Stimulated activated CD4-positive, alpha-beta T cell treated with anti-CD3 and anti-CD28 coated beads, Interleukin-12 subunit alpha, Interleukin-12 subunit beta, amount 100 ng/mL, for 48 hours (primary cell): ENCODE measurements at places on chromosomes 2 and 18.

DNA sequence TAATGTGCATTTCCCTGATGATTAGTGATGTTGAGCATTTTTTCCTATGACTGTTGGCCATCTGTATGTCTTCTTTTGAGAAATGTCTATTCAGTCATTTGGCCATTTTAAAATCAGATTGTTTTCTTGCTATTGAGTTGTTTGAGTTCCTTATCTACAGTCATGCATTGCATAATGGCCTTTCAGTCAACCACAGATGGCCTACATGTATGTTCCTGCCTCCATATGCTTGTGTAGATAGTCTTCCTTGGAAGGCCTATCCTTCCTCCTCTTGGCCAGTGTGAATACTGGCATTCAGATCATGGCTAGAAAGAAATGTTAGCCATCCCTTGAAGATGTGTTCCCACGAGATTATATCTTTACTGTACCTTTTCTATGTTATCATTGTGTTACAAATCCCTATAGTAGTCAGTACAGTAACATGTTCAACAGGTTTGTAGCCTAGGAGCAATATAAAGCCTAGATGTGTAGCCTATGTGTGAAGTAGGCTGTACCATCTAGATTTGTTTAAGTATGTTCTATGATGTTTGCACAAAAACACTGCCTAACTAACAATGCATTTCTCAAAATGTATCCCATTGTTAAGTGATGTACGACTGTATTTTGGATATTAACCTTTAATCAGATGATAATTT, 65.6 kb upstream of the CD302 start:
- no peak for DNase-seq

GRCh38 chr18:78431606-78432005, 548.0 kb upstream of the SALL3 start:
- no peak for DNase-seq

- DNase-seq: no peak
These were observed 249.7 kb upstream of the DLGAP1 start for GRCh38 chr18:4704781-4705180.

DNA sequence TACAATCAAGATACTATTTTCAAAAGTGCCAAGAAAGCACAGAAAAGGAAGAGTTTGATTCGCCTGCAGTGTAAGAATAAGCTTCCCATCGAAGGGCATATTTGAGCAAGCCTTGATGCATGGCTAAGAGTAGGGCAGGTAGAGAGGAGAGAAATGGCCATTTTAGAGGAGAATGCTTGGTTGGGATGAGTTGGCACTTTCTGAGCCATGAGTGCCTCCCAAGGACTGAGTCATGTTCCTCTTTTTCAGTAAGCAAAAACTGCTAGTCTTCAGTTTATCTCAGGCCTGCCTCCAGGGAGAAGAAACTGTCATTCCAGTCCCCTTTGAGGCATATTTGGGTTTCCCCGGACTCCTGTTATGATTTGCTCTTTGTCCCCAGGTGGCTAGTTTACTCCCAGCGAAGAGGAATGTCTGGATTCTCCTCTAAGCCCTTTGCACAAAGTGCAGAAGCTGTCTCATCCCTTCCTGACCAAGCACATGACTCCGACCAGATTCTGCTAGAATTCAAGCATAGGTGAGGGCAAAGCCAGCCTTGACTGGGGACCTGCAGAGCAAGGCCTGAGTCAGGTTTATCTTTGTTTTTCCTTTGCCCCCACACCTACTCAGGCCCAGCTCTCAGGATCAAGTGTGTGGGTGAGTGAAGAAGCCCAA, 115.2 kb downstream of the TTC32 start:
- no peak for DNase-seq

DNA sequence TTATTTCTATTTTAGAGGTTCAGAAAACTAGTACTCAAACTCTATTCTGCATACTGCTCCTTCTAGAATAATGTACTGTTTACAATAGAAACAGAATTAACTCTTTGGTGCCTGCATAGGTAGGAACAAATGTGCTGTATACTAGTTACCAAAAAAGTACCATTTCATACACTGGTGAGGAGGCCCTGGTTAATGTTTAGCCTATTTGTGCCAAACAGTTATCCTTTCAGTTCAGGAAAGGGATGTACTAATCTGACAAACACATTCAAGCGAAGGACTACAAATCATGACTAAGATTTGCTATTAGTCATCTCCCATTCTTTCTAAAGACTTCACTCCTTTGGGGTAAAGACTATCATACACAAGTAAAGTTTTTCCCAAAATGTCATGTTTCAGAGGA, 47.4 kb downstream of the EXOC6B start:
- no peak for DNase-seq

- no peak for DNase-seq
These were observed 34.9 kb upstream of the PTPN4 start for GRCh38 chr2:119724656-119725485.

GRCh38 chr2:199085261-199085660, 372.5 kb downstream of the SATB2 start:
- no peak for DNase-seq

GRCh38 chr2:159677654-159678053, 34.7 kb upstream of the MARCHF7 start:
- no peak for DNase-seq

DNA sequence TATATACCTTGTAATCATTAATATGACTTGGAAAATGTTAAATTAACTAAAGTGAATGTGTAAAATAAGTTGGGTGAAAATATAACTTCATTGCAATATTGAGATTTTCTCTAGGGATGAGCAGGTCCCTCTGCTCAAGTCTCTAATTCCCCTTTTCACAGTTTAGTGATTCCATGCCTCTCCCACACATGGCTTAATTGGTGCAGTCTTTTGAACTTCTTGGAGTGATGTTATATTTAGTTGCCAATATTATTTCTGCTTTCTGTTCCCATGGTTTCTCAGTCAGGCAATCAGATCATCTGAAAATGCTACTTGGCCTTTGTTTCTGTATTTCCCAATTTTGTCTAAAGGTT, 233.7 kb upstream of the SPOPL start:
- no peak for DNase-seq

DNA sequence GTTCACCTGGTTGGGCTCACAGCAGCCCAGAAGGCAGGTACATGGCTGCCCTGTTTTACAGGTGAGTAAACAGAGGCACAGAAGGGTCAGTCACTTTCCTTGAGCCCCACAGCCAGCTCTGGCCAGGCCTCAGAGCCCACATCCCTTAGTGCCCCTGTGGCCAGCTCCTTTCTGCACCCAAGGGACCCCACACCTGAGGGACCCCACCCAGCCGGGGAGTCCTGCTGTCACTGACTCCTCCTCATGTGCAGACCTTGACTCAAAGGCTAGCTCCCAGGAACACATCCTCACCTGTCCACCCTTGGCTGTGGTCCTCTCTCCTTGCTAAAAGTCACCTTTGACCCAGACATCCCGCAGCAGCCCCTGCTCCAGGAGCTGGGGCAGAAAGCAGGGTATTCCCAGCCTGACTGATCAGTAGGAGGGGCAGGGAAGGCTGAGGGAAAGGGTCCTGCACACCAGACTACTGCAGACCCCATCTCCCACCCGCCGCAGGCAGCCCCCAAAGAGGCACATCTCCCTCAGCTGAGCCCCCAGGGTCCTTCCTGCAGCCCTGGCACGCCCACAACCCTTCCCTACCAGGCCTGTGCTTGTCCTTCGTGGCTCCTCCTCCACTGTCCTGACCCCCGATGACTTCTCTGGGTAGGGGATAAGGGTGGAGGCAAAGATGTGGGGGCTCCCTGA, 9.8 kb upstream of the ARHGEF4 start:
- no peak for DNase-seq

- no peak for DNase-seq
These were observed at the start of gene CRYBA2 for GRCh38 chr2:218993345-218994315. TSS of gene CRYBA2 (minus strand) at chr2:218993422. CDS start at chr2:218993176, 246 bp downstream.

DNA sequence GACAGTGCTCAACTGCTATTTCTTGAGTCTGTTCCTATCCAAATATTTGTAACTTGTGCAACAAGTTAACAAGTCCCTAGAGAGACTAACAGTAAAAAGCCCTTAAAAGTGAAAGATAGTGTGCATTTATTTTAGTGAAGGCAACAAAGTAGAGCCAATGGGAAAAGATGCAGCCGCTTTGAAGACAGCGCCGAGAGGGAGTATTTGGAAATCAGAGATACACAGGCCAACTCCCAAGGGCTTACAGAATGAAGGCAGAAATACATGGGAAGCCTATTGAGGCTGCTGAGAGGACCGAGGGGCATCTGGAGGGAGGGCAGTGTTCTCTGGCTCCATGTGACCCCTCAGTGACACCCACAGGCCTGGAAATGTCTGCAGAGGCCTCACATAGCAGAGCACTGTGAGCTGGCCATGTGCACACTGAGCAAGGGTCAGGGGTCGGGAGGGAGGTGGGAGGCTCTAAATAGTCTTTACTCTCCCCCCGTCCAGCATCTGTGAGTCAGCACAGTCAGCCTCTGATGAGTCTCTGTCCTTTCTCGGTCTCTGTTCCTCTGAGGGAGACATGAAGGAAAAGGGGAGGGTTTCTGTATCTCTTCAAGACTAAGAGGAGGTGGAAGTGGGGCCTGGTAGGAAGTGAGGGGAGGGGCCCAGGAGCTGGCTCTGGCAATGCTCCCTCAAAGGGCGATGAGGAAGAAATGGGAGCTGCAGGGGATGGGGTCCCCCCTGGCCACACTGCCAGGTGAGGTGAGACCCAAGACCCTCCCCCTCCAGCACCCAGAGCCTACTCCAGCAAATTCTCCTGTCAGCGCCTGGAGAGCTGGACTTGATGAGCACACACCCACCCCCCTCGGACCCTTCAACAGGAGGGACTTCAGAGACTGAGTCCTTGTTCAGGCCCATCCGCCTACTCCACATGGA, 133.6 kb downstream of the SP3 start:
- DNase-seq: no peak

GRCh38 chr2:196123679-196124373, 47.6 kb downstream of the STK17B start:
- DNase-seq: no peak

- no peak for DNase-seq
These were observed 1357.8 kb upstream of the CRIM1 start for GRCh38 chr2:34997779-34998178.

- no peak for DNase-seq
These were observed 59.2 kb upstream of the PEX13 start for GRCh38 chr2:60958361-60958760.

GRCh38 chr2:43115881-43116280, 110.5 kb downstream of the ZFP36L2 start:
- no peak for DNase-seq

DNA sequence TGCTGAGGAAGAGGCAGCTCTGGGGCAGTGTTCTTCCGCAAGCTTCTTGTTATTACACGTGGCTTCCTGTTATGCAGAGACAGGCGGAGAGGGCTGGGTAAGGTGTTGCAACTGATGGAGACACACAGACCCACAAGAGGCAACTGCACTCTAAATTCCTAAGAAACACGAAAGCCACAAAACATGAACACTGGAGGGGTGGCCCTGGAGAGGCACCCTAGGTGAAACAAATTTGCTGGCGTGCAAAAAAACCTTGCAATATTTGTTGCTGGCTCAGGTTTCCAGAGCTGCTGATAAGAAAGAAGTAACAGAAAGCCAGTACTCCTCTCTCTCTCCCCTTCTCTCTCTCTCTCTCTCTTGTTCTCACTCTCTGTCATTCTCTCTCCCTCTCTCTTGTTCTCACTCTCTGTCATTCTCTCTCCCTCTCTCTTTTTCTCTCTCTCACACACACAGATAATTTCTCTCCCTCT, 31.8 kb downstream of the ARHGAP25 start:
- peak; percentile 45 for DNase-seq

- no peak for DNase-seq
These were observed 258.9 kb upstream of the TRIB2 start for GRCh38 chr2:12457831-12458230.

GRCh38 chr2:197799068-197799467, 5.3 kb upstream of the PLCL1 start:
- DNase-seq: no peak

DNA sequence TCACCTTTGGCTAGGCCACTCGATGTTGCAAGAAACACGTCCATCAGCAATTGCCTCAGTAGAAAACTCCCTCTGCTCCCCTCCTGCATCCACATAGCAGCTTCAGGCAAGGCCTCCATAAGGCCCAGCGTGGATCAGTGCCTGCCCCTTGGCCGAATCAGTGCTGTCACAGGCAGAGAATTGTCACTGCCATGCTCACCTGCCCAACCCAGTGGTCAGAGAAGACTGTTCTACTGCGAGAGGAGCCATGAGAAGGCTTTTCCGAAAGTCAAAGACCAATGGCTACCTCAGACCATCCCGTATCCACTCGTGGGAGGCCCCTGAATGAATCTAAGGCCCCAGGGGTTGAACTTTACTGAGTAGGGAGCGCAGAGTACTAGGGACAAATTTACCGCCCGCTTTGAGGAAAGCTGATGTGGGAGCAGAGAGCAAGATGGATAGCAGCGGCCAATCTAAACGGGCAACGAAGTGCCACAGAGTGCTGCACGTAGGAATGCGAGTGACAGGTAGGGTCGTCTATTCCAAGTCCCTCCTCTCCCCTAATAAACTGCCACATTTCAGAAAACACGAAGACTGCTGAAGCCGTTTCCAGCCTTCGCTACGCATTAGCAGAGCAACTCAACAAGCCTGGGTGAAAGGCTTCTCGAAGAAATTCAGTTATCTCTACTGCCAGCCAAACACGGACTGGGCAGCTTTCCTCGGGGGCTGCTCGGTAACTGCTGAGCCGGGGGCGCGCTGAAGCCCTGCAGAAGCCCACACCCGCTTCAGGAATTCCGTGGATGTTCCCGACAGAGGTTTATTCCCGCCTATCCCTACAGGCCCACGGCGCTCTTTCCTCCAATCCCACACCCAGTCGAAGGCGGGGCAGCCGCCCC, 968 bp upstream of the RALBP1 start:
- DNase-seq: no peak

DNA sequence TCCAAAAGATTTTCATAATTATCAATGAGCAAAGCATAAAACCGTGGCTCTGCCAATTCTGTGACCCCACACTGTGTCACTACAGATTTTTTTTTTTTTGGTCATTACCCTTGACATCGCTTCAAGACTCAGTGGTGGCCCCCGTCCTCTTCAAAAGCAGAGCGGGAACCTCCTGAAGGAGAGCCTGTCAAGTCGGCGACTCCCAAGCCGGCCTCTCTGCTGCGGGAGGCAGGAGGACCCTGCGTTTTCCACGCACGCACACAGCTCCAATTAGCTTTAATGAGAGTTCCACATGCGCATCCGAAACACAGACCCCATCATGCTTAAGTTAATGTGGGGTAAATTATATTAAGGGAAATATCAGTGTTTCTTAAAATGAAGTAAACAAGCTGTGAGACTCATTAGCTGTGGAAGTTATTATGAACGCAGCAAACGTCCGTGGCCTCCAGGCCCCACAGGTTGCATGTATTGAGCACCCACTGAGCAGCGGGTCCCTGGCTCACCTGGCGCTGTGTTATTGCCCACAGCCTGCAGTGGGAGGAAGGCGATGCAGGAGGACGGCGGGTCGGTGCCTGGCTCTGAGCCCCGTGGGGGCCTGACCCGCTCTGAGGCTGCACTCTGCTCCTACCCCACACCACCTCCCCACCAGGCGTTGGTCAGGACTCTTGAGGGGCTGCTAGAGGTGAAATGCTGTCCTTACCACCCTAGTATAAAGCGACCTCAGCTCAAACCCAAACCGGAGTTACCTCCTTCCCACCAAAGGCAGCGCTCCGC, 181.0 kb upstream of the SALL3 start:
- no peak for DNase-seq

DNA sequence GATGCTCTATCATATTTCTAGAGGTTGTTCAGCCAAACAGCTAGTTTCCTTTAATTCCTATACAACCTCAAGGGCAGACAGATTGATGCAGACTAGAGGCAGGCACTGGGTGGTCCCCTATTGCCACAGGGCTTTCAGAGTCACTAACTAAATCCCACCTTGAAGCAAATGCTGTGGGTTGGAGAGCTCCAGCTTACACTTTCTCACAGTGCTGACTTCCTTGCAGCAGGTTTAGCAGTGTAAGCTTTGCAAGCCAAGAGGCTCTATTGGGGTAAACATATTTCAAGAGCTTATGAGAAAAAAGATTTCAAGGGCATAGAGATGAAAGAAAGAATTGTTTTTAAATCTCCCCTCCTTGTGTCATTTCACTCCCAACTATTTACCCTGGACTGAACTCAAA, 366.5 kb upstream of the CRIM1 start:
- DNase-seq: no peak
